ENCODE measurements at places on chromosomes 1 and 21. TPM values are rescaled to one million over a fixed set of nuclear protein-coding genes. Genes with fewer than 3 reads are reported as not detected.

SH3BGR gene
- 0.70 TPM for total RNA-seq

MAP3K7CL gene
- 4.1 TPM for total RNA-seq

ASCL5 gene
- total RNA-seq: not detected

PLPPR4 gene
- total RNA-seq: not detected

CHI3L2 gene
- not detected for total RNA-seq

GPA33 gene
- not detected for total RNA-seq

MYOG gene
- not detected for total RNA-seq

SLC5A9 gene
- total RNA-seq: not detected

CFAP107 gene
- not detected for total RNA-seq

RIIAD1 gene
- not detected for total RNA-seq

FCRL5 gene
- total RNA-seq: not detected

G0S2 gene
- 961 TPM for total RNA-seq

B4GALT2 gene
- 155 TPM for total RNA-seq

MXRA8 gene
- total RNA-seq: 2.0 TPM

OR2AK2 gene
- not detected for total RNA-seq

TRIM67 gene
- total RNA-seq: not detected

CR1L gene
- total RNA-seq: not detected

TEX38 gene
- total RNA-seq: not detected

FCAMR gene
- not detected for total RNA-seq

LAMB3 gene
- 3,200 TPM for total RNA-seq

CYP4A11 gene
- not detected for total RNA-seq

ATP1A4 gene
- total RNA-seq: not detected

OR2L2 gene
- total RNA-seq: not detected

ARMH1 gene
- not detected for total RNA-seq

SUSD4 gene
- 0.47 TPM for total RNA-seq
